Vagina (tissue), 2 donors: ENCODE measurements at places on chromosomes 4 and X.

DNA sequence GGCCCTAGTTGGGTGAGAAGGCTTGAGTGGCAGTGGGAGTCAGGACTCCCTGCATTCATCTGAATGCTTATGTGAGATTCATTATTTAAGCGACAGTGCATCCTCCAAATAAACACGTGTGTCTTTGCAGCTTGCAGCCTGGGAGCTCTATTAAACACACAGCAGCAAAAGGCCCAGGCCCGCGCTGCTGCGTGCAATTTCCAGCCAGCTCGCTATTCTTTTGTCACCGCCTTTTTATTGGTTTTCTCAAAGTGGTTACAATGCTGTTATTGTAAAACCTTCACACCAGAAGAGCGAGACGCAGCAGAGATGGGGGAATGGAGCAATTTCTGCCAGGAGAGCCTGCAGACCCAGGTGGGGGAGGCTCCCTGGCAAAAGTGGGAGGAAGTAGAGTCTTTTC, 252.5 kb downstream of the BCOR start:
- no peak for DNase-seq

- DNase-seq = peak; percentile 94
These were observed 1.6 kb downstream of the LONRF3 start for GRCh38 chrX:118975831-118976598.

- DNase-seq = no peak
These were observed 2230.7 kb downstream of the PCDH7 start for GRCh38 chr4:32950866-32951265.

GRCh38 chrX:37726346-37726745, 40.8 kb downstream of the XK start:
- DNase-seq = no peak

- no peak for DNase-seq
These were observed 33.9 kb upstream of the SLC9A7 start for GRCh38 chrX:46792810-46793188.

- no peak for DNase-seq
These were observed 167.9 kb downstream of the MAML3 start for GRCh38 chr4:139986106-139986505.

- no peak for DNase-seq
These were observed 141.5 kb upstream of the PABPC4L start for GRCh38 chr4:134343081-134343480.

DNA sequence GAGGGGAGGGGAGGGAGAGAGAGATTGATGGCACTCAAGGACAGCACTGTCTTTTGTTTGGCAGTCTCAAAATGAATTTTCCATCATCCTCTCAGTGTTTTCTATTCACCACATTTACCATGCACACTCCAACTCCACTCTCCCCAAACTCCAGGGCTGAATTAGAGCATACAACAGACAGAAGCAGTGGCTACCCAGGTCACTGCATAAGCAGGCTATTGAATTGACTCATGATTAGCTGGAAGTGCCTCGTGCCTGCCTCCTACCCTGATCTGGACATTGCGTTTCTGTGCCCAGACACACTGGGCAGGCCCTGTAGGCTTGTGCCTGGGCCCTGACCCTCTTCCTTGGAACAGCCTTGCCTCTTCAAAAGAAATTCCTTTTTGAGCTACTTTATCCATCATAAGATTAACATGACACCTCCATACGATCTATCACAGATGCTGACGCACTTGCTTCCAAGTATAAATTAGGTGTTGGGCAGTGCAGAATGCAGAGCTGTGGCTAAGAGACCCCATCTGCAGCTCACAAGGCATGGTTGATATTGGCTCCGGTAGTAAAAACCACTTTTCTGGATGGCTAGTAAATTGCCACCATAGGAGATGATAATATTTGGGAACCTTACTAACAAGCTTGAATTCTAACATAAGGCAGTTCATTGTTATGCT, 752.9 kb downstream of the RPA4 start:
- no peak for DNase-seq

GRCh38 chr4:113869743-113870375, 108.3 kb upstream of the CAMK2D start:
- DNase-seq = no peak

- DNase-seq = no peak
These were observed 53.1 kb downstream of the GAK start for GRCh38 chr4:878796-879728.

DNA sequence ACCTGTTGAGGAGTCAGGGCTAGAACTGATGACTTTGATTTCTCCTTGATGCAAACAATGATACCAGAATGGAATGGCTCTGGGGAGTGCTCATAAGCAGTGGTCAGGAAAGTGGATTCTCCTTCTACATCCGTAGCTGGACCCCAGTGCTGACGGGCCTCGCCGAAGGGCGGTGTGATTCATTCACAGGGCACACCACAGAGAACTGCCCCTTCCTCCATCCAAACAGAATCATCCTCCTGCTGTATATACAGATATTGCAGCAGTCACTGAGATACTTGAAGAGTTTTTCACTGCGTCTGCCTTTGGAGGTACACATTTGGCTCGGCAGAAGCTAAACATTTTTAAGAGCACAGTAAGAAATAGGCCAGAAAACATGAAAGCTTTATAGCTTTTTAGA, 7.3 kb upstream of the DCTD start:
- DNase-seq = no peak

- DNase-seq = no peak
These were observed 11.3 kb upstream of the ATP1B4 start for GRCh38 chrX:120350450-120351138.

GRCh38 chr4:148182230-148182911, 259.8 kb downstream of the NR3C2 start:
- no peak for DNase-seq

DNA sequence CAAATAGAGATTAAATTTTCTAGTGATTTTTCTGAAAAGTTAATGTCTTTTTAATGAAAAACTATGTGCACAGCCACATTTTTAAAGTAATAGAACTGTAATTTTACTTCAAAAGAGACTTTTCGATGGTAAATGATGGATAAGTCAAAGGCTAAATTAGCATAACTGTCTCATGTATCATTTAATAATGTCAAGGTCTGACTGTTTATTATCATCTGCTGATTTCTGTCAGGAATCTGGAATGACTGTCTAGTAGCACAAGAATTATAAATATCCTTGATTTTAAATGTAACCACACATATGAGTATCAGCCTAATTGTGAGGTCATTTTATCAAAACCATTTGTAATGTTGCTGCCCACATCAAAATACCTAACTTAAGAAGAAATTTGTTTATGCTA, 333.8 kb downstream of the EPHA5 start:
- no peak for DNase-seq

- no peak for DNase-seq
These were observed 141.1 kb upstream of the MID1 start for GRCh38 chrX:10761447-10761846.

GRCh38 chrX:46642145-46642544, 68.6 kb downstream of the CHST7 start:
- DNase-seq = no peak

DNA sequence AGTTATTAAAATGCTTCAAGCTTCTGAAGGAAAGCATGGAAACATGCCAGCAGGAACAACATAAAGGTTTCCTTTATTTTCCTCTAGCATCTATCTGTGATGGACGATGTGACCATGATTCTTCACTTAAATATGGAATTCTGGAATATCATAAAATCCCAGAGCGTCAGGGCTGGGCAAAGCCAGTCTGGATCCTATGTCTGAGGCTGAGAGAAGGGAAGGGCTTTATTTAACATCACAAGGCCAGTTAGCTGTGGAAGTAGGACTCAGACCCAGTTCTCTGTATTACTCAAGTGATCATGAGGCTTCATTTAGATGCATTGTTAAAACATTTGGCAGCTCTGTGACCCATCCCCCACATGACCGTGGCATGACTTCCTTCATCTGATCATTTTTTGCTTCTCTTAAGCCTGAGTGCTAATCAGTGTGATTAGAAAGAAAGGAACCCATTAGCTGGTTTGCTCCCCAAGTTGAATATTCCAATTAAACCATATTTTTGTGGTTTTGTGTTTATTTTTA, 40.9 kb upstream of the EOLA2 start:
- DNase-seq = no peak

GRCh38 chr4:74962584-74962983, 29.7 kb downstream of the PARM1 start:
- no peak for DNase-seq

- no peak for DNase-seq
These were observed 148.7 kb upstream of the TBC1D9 start for GRCh38 chr4:140904904-140905303.

GRCh38 chrX:107571296-107571998, 56.9 kb upstream of the PRPS1 start:
- no peak for DNase-seq

- DNase-seq = no peak
These were observed 72.4 kb upstream of the SMARCA5 start for GRCh38 chr4:143441109-143441508.

DNA sequence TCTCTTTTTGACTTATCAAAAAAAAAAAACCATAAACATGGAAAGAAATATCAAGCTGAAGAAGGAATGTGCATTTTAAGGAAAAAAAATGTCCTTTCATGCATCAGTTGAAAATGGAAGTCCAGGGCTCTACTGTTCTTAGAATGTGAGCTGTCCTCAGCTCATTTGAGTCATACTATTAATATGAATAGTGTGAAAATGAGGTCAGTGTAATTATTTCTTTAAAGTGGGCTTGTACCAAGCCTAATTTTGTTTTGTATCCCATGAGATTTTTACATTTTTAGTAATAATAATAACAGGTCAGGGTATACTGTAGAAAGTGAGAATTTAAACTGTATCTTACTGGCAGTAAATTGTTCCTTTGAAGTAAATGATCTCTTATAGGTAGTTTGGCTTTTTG, 148.5 kb downstream of the NAA11 start:
- no peak for DNase-seq

DNA sequence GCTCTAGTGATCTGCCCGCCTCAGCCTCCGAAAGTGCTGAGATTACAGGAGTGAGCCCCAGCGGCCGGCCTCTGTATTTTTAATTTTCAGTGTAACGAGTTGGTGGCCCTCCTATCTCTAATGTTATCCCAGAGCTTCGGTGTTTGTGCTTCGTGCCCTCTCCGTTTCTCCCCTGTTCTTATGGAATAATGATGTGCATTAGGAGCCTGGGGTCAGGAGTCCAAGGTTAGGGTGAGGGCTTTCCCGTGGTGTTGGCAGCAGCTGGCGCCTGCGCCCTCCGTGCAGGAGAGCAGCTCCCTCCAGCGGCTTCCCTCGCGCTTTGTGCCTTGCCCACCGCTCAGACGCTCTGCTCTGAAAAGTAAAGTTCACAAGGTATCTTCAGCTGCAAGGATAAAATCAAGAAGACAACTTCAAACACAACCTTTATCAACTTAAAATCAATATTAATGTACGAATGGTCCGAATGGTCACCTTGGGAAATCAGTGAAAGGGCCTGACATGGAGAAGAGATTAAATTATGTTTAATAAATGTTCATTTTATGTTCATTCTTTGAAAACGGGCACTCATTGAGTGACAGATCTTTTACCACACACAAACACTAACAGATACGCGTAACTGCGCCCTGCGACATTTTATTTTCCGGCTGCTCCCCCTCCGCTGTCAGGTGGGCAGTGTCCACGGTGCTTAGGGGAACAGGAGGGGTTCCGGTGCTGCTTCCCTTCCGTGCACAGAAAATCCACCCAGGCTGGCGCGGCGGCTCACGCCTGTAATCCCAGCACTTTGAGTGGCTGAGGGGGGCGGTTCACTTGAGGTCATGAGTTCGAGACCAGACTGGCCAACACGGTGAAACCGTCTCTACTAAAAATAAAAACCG, 62.4 kb downstream of the TRAPPC11 start:
- DNase-seq = no peak

DNA sequence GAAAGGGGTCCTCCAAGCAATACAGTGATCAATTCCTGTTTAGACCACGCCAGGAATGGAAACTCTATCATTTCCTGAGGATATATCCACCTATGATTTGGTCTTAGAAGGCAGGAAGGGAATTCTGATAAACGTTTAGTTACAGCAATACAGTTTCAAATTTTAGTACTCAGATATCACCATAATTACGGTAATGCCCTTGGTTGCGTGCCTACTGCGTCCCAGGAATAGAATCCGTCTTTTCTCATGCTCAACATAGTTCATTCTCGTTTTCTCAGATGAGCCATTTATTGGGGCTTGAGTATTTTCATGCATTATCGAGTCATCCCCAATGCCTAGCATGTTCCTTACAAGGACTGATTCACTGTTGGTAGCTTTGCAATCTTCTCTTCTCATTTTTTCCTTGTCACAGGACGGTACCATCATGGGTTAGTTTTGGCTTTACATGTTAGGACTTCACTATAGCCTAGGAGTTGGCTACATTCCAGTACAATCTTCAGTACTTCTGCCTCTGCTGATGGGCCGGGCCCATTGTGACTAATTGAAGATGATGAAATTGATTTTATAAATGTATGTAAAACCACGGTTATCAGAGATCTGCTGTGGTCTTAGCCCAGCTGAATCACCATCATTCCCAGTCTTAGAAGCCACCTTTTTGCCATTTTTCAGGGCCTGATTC, 4.4 kb upstream of the PRKX start:
- DNase-seq = no peak

GRCh38 chrX:10903523-10903922, 207.6 kb upstream of the HCCS start:
- DNase-seq = no peak

GRCh38 chr4:55547918-55548317, 1.2 kb upstream of the CLOCK start:
- no peak for DNase-seq

DNA sequence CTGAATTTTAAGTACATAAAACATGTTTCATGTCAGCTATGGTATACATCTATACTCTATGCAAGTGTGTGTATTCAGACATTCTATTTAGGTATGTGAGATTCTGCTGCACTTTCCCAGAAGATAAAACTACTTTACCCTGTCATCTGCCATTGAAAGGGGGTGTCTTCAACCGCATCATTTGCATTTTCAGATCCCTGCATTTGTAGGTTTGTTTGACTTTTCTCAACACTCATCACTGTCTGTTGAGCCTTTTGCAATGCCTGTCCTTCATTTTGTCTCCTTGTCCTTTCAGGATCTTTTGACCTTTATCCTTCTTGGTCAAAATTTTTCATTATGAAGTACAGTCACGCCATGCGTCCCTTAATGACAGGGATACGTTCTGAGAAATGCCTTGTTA, 103.5 kb downstream of the TMA16 start:
- DNase-seq = no peak

GRCh38 chr4:15784959-15785634, 7.0 kb downstream of the CD38 start:
- DNase-seq = no peak

- DNase-seq = no peak
These were observed 954.0 kb upstream of the TENM3 start for GRCh38 chr4:181289198-181289597.

GRCh38 chr4:119038116-119038841, 97.4 kb upstream of the MYOZ2 start:
- no peak for DNase-seq

DNA sequence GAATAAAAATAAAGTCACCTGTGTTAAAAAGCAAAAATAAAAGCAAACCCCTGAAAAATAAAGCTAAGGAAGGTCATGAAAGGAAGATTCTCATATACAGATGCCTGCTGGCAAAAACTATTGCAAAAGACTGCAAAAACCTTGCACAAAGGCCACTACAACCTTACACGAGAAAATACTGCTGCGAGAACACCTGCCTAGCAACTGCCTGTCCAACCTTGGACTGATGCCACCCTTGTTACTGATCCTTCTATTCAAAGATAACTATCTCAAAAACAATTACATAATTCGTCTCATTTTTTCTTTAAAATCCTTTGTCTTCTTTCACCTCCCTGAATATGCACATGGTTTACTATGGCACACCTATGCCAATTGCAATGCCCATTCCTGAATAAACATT, 49.6 kb downstream of the SLC2A9 start:
- DNase-seq = no peak

GRCh38 chrX:106484233-106484632, 127.5 kb upstream of the RADX start:
- no peak for DNase-seq

GRCh38 chr4:95141361-95141760, 383.6 kb downstream of the BMPR1B start:
- DNase-seq = no peak
